Hematopoietic multipotent progenitor cell (in vitro differentiated cells): ENCODE measurements at places on chromosomes 13 and 19.

DNA sequence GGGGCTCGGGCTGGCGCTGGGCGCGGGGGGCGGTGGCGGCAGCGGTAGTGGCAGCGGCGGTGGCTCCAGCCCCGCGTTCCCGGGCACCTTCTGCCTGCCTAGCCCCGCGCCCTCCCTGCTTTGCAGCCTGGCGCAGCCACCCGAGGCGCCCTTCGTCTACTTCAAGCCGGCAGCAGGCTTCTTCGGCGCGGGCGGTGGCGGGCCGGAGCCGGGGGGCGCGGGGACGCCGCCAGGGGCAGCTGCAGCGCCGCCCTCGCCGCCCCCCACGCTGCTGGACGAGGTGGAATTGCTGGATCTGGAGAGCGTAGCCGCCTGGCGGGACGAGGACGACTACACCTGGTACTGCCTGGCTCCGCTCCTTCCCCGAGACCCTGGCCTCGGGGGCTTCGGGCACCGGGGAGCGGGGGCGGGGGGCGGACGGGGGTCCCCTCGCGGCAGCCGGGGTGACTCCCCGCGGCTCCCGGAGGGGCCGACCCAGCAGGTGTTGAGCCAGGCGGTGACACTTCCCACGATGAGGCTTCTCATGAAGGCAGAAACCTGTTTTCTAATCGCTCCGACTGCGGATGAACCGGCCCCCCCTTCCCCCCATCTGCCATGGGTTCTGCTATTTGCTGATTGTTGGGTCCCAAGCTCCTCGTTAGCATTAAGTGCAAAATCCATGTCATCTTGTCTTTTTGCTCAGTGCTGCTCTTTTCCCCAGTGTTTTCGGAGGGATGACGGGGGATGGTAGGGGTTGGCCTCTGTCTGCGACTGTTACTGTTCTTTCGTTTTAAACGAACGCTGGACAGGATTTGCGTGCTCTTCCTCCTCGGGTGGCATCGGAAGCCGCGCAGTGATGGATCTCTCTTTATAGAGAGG lies 943 bp downstream of the SLAIN1 start:
- DNase-seq, result peak; percentile 22

GRCh38 chr13:54077569-54077968 lies 1049.0 kb downstream of the OLFM4 start:
- DNase-seq, result no peak

DNA sequence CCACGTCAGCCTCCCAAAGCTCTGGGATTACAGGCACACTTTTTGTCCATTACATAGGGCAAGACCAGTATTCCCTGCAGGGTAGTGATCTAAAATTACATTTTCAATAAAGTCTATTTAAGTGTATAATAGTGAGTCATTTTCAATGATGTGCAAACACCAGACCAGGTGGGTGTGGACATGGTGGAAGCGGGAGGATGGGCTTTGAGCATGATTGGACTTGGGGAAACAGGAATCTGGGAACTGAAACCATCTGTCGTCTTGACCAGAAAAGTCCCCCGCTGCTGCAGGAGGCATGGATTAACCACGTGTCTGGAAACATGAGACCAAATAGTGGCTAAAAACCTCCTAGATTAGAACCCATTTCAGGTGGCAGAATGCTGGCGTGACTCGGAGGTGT lies 4.9 kb downstream of the FXYD3 start:
- DNase-seq, result no peak

- DNase-seq, result no peak
Observed at GRCh38 chr19:46186717-46187101, 38.7 kb downstream of the IGFL2 start.

DNA sequence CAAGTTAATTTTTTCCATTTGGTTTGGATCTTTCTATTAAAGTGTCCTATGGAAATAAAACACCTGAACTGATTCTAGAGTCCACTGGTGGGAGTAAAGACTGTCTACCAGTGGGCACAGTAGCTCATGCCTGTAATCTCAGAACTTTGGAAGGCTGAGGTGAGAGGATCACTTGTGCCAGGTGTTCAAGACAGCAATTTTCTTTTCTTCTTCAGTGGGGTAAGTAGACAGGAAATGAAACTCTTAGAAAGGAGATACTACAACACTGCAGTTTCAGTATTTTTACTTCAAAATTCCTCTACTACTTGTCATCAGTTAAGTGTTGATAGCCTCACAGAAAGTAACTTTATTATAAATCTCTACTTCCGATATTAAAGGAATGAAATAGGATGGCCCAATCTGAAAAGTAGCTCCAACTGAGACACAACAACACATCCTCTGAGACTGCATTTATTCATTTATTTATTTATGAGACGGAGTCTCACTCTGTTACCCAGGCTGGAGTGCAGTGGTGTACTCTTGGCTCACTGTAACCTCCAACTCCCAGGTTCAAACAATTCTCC lies 26.3 kb downstream of the DNMT1 start:
- DNase-seq, result no peak

DNA sequence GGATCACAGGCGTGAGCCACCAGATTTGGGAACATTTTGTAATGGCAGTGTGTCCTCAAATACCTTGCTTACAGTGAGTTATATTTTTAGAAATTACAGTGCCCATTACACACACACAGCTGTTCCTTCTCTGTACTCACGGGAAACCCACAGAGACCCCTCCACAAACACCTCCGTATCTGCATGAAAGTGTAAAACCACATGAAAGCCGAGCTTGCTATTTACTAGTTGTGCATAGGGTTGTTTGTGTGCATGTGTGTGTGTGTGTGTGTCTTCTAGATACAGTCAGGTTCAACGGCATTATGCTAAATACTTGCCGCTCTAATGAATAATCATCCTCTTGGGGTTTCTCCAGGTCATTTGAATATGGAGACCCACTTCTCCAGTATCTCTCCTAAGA lies 22.3 kb upstream of the LILRA2 start:
- no peak for DNase-seq

DNA sequence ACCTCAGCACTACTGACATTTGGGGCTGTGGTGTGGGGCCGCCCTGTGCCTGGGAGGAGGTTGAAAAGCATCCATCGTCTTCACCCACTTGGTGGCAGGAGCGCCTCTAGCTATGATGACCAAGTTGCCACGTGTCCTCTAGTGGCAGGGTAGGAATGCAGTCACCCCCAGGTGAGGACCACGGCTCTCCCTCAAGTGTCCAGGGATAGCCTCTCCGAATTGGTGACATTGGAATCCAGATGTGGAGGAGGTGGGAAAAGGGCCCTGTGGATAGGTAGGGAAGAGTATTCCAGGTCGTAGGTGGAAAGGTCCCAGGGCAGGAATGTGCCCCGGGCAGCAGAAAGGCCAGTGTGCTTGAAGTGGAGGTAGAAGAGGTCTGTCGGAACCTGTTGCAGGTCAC lies 37.6 kb downstream of the ARHGEF18 start:
- DNase-seq, result no peak

- DNase-seq, result no peak
Observed at GRCh38 chr19:14769201-14769600, 9.2 kb downstream of the ADGRE2 start.

- no peak for DNase-seq
Observed at GRCh38 chr13:33934951-33935371, 117.0 kb downstream of the RFC3 start.

DNA sequence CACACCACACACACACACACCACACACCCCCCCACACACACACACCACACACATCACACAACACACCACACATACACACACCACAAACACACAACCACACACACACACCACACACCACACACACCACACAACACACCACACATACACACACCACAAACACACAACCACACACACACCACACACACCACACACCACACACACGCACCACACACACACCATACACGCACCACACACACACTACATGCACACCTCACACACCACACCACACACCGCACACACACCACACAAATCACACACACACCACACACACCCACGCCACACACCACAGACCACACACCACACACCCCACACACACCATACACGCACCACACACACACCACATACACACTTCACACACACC lies 83.5 kb downstream of the ZNF557 start:
- DNase-seq, result no peak

DNA sequence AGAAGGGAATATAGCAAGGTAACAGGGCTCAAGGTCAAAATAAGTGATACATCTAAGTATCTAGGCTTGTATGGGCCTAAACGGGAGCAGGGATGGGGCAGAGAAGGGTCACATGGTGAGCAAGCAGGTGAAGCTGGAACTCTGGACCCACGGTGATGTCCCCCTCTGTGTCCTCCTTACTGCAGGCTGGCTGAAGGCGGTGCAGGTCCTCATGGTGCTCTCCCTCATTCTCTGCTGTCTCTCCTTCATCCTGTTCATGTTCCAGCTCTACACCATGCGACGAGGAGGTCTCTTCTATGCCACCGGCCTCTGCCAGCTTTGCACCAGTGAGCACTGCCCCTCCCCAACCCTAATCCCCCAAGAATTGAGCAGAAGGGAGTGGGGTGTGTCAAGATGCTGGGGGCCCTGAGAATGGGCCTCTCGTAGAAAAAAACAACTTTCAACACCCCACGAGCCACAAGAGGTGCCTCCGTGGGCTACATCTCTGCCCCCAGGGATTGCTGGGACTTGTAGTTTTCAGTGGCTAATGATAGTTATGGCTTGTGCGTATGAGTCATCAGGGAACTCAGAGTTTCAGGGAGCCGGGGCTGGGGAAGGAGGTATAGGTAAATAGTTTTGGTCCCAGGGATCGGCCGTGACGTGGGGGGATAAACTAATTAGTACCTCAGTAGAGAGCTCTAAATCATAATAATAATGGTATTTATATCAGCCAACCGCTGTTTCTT lies 4.0 kb downstream of the EMP3 start:
- peak; percentile 46 for DNase-seq

DNA sequence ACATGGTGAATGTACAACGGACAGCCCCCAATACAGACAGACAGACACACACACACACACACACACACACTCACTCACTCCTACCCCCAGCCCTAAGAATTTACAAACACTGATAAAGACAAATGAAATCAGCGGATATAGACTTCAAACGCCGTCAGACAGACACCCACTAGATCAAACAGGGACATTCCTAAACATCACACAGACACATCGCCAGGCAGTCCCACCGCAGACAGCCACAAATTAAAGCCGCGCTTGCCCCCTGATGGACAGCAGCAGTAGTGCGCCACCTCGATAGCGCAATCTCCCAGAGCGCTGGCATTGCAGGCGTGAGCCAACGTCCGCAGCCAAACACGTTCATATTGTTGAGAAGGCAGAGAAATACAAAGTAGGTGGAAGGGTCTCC lies 24.7 kb upstream of the ADGRE1 start:
- peak; percentile 85 for DNase-seq

DNA sequence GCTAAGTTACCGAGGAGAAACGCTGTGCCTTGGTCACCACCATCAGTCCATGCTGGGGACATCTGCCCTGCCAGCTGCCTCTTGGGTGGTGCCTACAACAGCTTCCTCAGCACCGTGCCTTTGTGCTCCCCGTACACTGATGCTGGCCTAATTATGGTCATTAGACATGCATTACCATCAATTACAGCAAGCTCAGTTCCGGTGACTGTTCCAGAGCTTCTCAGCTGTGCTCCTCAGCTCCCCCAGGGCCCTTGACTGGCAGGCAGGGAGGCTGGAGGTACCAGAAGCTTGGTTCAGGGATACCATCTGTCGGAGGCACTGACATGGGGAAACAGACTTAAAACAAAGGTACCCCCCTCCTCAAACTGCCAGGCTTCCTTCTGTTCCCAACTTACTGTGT lies 40.2 kb downstream of the CILP2 start:
- DNase-seq, result no peak

DNA sequence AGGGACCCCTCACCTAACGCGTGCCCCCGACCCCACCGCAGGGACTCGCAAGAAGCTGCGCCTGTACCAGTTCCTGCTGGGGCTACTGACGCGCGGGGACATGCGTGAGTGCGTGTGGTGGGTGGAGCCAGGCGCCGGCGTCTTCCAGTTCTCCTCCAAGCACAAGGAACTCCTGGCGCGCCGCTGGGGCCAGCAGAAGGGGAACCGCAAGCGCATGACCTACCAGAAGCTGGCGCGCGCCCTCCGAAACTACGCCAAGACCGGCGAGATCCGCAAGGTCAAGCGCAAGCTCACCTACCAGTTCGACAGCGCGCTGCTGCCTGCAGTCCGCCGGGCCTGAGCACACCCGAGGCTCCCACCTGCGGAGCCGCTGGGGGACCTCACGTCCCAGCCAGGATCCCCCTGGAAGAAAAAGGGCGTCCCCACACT lies 4.7 kb upstream of the MYBPC2 start:
- peak; percentile 84 for DNase-seq

- peak; percentile 77 for DNase-seq
Observed at GRCh38 chr19:39409208-39410016, 2.8 kb downstream of the ZFP36 start.

DNA sequence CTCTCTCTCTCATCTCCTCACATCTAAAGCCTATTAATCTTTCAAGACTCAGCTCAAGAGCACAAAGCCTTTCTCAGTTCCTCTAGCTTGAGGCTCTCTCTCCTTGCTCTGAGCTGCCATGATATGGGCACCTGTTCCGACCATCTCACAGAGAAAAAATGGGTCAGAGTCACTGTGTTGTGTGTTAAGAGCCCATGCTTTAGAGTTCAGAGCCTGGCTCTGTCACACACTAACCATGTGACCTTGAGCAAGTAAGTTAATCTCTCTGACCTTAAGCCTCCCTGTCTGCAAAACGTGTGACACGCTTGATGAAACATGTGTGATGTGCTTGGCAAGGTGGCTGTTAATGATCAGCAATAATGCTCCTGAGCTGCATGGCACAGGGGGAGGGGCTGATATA lies 245.2 kb downstream of the DLEU7 start:
- DNase-seq, result no peak

GRCh38 chr13:46170687-46171086 lies 11.3 kb downstream of the LCP1 start:
- no peak for DNase-seq

DNA sequence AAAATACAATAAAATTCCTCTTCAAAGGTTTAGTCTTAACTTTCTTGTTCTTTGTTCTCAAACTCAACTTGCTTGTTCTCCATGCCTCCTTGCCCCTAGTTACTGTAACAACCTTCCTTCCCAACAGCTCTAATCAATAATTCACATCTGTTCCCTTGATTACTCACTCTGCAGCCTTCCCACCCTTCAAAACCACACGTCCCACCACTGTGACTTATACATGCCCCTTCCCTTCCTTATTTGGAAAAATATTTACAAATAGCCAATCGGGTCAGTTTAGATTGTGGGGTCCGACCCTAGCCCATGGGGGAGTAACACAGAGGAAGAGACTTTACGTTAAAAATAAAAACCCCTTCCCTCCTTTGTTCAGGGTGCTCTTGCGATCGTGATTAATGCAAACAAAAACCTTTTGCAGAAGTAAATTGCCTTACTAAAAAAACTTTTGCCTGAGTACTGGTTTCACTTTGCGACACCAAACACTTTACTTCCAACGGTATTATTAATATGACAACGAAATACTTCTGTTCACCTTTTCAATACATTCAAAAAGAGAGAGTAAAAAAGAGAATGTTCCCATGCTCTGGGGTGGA lies 512 bp upstream of the ZNF93 start:
- DNase-seq, result no peak

GRCh38 chr13:99421271-99421670 lies 80.0 kb upstream of the TM9SF2 start:
- no peak for DNase-seq

- DNase-seq, result no peak
Observed at GRCh38 chr13:91311491-91311890, 36.0 kb upstream of the MIR17HG start.
